T-cell (primary cell): ENCODE measurements at places on chromosomes 7 and 10.
A peak's percentile ranks its signal among the peaks of the same experiment; 100 is the strongest.

- H3K36me3 ChIP-seq: no peaks in the 10 kb centered on the region
- H3K27ac ChIP-seq: no peak overlapping the region
- H3K4me3 ChIP-seq: no peak overlapping the region
- H3K27me3 ChIP-seq: no peaks in the 10 kb centered on the region
These were observed 72.7 kb downstream of the TCERG1L start for GRCh38 chr10:131238669-131239280.

DNA sequence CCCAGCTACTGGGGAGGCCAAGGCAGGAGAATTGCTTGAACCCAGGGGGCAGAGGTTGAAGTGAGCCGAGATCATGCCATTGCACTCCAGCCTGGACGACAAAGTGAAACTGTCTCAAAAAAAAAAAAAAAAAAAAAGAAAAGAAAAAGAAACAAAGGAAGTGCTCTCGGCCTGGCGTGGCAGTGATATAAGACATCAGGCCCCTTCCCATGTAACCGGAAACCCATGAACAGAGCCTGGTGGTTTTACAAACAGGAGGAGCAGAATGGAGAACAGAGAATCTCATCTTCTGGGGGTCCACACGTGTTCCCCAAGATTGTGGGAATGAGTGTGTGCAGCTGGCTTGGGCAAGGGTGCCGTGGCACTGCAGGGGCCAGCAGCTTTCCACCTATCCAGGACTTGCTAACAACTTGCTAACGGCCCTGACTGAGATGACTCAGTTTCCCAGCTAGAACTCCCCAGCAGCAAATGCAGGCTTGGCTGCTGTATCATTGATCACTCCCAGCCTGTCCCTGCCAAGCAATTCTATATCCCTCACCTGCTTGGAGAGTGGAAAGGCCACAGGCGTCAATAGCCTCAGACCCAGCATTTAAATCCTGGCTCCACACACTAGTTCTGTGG, 103.0 kb downstream of the COL26A1 start:
- peaks cover 18% of the 10 kb centered on the region for H3K4me1 ChIP-seq
- H3K36me3 ChIP-seq: no peaks in the 10 kb centered on the region
- H3K27me3 ChIP-seq: peaks cover 8% of the 10 kb centered on the region
- H3K27ac ChIP-seq: no peak overlapping the region

GRCh38 chr7:106774768-106775551, 90.1 kb upstream of the PIK3CG start:
- no peak overlapping the region for H3K4me3 ChIP-seq
- no peak for DNase-seq
- no peak overlapping the region for H3K27ac ChIP-seq
- no peaks in the 10 kb centered on the region for H3K36me3 ChIP-seq

DNA sequence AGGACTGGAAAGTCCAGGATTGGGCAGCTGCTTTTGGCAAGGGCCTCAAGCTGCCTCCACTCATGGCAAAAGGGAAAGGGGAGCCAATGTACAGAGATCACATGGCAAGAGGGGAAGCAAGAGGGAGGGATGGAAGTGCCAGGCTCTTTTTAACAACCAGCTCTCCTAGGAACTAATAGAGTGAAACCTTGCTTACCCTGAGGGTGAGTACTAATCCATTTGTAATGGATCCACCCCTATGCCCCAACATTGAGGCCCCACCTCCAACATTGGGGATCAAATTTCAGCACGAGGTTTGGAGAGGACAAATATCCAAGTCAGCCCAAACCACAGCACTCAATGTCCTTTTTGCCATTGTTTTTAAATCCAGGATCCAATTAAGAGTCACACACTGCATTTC, 12.5 kb downstream of the HABP2 start:
- peaks cover 3% of the 10 kb centered on the region for H3K27me3 ChIP-seq
- no peaks in the 10 kb centered on the region for H3K36me3 ChIP-seq
- no peak for DNase-seq
- H3K4me3 ChIP-seq: no peak overlapping the region
- H3K4me1 ChIP-seq: no peaks in the 10 kb centered on the region
- no peak overlapping the region for H3K27ac ChIP-seq

DNA sequence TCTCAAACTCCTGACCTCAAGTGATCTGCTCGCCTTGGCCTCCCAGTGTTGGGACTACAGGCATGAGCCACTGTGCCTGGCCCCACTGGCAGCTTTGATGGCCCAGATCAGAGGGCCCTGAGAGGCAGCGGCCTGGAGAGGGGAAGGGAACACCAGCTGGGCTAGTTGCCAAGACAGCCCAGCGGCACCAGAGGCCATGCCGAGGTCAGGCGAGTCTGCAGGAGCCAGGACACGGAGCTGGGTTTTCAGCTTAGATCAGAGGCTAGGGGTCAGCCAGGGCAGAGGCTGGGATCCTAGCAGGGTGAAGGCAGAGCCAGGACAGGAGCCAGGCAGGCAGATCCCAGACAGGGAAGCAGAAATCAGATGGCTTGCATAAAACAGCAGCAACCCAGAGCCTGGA, 92.9 kb downstream of the MYL10 start:
- no peaks in the 10 kb centered on the region for H3K4me1 ChIP-seq
- H3K27ac ChIP-seq: no peak overlapping the region
- no peaks in the 10 kb centered on the region for H3K36me3 ChIP-seq
- H3K27me3 ChIP-seq: no peaks in the 10 kb centered on the region

- peaks cover 3% of the 10 kb centered on the region for H3K27me3 ChIP-seq
- no peak overlapping the region for H3K27ac ChIP-seq
- DNase-seq: no peak
- no peak overlapping the region for H3K4me3 ChIP-seq
These were observed 48.0 kb upstream of the KIF5B start for GRCh38 chr10:32104181-32104580.

GRCh38 chr10:61897671-61898434, 3.6 kb upstream of the ARID5B start:
- H3K36me3 ChIP-seq: no peaks in the 10 kb centered on the region
- no peak overlapping the region for H3K27ac ChIP-seq
- peaks cover 10% of the 10 kb centered on the region for H3K4me1 ChIP-seq
- no peaks in the 10 kb centered on the region for H3K27me3 ChIP-seq
- DNase-seq: peak; percentile 8
